Activated T-cell treated with anti-CD3 and anti-CD28 coated beads, Interleukin-2, amount 50 U/mL, for 4 hours (primary cell): ENCODE measurements at places on chromosomes 4 and X.

DNA sequence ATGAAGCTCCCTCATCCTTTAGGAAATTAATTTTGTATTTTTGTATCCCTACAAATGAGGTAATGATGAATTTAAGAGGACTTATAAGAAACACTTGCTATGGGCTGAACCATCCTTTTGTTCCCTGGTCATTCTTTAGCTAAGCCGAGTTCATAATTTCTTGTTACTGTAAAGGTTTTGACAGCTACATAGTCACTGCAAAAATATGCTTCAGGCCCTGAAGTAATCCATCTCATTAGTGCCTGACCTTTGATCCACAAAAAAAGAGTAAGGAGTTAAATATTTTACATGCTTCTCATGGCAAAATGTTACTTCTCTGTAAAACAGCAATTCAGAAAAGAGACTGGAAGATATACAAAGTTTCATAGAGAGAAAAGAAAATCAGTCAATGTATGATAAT, 290.6 kb upstream of the SLIT2 start:
- no peak for DNase-seq

GRCh38 chr4:88212253-88212561, 53.8 kb upstream of the ABCG2 start:
- DNase-seq = no peak

GRCh38 chr4:89619206-89619962, 217.6 kb downstream of the SNCA start:
- DNase-seq = no peak

DNA sequence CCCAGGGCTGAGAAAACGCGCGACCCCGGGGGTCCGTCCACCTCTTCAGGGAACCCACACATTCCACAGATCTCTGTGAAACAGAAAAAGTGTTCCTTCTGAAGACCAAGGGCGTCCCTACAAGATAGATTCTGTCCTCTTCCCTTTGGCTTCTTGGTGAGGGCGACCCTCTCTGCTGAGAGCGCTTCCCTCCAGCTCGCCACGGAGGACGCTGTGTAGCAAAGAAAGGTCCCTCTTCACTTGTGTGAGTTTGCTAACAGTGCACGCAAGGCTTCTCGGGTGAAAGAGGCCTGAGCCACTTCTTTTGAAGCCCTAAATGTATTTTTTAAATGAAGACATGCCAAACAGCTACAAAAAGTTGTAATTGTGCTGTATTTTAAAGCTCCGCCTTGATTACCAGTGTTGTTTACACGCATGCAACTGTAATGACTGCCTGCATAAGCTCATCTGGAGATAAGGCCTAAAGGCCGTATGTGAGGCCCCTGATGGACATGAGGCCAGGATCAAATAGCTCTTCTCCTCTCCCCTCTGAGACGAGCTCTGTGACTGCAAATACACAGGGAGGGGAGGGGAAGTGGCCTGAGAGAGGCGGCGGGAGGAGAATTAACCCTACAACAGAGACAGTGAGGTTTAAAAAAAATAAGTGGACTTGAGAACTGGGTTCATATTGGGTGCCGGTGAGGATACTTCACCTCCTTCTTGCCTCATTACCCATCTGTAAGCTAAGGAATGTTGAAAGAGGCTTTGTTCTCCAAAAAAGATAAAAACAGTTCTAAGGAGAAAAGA, 95.5 kb downstream of the SOWAHB start:
- DNase-seq = no peak

GRCh38 chr4:160318567-160319220, 1215.8 kb downstream of the RAPGEF2 start:
- no peak for DNase-seq

DNA sequence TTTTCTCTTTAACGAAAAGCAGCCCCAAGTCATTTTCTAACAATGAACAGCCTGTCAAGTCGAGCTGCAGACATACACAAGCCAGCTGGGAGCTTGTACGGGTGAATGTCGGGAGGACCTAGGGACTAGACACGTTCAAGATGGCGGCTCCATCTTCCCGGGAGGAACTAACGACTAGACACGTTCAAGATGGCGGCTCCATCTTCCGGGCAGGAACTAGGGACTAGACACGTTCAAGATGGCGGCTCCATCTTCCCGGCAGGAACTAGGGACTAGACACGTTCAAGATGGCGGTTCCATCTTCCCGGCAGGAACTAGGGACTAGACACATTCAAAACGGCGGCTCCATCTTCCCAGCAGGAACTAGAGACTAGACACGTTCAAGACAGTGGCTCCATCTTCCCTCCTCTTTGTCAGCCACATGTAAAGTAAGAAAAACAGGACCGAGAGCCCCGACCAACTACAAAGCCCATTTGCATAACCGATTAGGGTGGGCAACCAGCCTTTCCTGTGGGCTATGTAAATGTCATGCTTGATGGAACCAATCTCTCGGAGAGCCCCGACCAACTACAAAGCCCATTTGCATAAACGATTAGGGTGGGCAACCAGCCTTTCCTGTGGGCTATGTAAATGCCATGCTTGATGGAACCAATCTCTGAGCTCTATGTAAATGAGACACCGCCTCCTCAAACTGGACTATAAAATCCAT, 175.5 kb downstream of the DHRSX start:
- peak; percentile 45 for DNase-seq
